ENCODE measurements at places on chromosomes 7 and 10. TPM values are rescaled to one million over a fixed set of nuclear protein-coding genes. Genes with fewer than 3 reads are reported as not detected.

The CPA2 gene
- polyA plus RNA-seq = not detected

The KLLN gene
- polyA plus RNA-seq = 0.09 TPM

The TBX20 gene
- not detected for polyA plus RNA-seq

The ODAD2 gene
- polyA plus RNA-seq = not detected

The SEMA3E gene
- polyA plus RNA-seq = not detected

The GNAT3 gene
- polyA plus RNA-seq = not detected

The EVX1 gene
- not detected for polyA plus RNA-seq

The SPDYE9 gene
- polyA plus RNA-seq = 0.10 TPM

The TMEM229A gene
- polyA plus RNA-seq = not detected

Measured in CD4-positive, alpha-beta memory T cell (primary cell).